ENCODE measurements at places on chromosomes 3 and 15.

DNA sequence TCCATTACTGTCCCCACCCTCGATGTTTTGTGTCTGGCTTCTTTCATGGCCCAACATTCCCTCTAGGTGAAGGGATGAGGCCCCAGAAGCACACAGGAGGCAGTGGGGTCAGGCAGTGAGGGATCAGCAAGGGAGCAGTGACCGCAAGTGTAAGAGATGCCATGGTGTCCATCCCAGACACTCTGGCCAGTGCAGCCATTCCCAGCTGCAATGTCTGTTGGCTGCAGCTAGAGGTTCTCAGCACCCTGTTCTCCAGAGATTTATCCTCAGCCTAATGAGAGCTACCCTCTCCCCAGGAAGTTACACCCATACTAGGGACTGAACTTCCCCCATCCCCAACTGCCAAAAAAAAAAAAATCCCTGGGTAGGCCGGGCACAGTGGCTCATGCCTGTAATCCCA is 40.2 kb downstream of the TRANK1 start:
- DNase-seq = peak; percentile 2

DNA sequence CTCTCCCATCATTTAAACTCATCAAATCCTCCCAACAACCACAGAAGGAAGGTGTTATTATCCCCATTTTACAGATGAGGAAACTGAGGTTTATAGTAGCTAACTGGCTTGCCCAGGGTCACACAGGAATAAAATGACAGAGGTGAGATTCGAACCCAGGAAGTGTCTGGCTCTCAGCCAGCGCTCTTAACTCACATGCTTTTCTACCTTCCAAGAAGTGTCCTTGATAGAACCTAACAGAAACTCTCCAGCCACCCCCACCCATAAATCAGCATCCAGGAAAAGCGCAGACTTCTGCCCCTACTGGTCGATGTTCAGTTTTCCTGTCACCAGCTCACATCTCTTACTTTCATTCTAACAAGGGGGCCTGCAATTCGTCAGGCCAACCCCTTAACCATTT is 51.7 kb downstream of the SPATA12 start:
- DNase-seq = no peak

- DNase-seq = no peak
These were observed 26.8 kb downstream of the FNDC3B start for GRCh38 chr3:172065967-172066762.

DNA sequence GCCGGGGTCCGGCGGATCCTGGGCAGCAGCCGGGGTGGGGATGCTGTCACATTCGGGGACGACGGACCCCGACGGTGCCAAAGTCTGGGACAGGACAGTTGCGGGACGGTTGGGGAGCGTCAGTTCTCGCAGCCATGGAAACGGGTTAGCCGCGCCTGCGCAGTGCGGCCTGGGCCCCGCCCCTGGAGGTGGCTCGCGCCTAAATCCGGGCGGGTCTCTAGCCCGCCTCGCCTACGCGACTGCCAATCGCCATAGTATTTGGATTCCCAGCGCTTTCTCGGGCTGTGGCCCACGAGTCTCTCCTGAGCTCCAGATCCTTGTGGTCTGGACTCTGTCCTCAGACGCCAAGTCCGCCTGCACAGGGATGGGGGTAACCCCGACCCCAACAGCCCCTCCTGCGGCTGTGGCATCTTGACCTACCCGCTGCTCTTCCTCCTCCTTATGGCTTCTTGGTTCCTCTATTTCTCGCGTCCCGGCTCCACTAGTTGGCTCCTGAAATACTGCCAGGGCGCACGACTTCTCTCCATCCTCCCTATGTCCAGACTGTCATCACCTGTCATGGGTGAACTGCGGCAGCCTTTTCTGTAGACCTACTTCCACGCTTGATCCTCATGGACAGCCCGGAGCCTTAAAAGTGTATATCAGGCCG is at the start of gene ZMYND10:
TSS of gene ZMYND10 (minus strand) at position 147 of the 649 bp plus-strand sequence. CDS start 153 bp downstream, outside the sequence.
- peak; percentile 80 for DNase-seq

- peak; percentile 30 for DNase-seq
These were observed 26.0 kb downstream of the POC1A start for GRCh38 chr3:52128118-52128683.

DNA sequence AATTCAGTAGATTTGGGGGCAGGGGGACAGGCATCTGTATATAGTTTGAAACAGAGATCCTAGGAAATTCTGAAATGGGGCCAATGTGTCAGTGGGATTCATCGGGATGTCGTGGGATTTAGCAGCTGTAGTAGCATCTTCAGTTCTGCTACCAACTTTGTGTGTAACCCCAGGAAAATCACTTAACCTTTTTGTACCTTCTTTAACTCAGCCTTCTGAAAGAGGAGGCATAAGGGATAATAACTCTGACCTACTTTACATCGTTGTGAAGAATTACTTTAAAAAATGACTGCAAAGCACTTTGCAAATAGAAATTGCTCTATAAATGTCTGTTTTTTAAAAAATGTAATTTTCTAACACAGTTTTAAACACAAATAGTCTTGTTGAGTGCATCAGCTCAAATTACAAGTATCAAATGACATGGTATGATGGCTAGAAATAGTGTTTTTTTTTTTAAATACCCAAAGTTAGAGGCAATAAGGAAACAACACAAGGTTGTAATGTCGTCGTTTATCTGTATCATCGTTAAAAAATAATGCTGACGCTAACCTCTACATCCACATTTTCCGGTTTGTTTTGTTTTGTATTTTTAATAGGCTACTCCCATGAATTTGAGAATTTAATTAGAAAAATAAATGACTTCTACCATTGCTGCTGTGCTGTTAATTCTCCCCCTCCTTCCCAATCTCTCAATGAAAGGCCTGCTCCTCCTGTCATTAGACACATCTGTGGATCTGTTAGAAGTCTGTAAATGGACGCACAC is 338.5 kb downstream of the PTPRG start:
- no peak for DNase-seq

DNA sequence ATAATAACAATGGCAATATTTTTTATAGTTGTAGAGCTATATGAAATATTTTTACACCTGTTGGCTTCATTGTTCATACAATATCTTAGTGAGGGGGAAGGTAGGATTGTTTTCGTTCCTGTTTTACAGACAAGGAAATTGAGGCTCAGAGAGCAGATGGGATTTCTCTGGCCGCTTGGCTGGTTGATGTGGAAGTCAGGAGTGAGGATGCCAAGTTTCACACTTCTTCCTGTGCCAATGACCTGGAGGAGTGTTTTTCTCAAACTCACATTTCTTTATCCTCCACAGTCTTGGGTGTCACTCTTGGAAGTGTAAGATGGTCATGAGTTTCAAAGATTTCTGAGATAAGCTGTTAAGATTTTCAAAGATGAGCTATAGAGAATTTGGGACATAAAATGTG is 50.6 kb downstream of the LPP start:
- no peak for DNase-seq

- no peak for DNase-seq
These were observed 149.5 kb upstream of the THBS1 start for GRCh38 chr15:39431376-39431775.

DNA sequence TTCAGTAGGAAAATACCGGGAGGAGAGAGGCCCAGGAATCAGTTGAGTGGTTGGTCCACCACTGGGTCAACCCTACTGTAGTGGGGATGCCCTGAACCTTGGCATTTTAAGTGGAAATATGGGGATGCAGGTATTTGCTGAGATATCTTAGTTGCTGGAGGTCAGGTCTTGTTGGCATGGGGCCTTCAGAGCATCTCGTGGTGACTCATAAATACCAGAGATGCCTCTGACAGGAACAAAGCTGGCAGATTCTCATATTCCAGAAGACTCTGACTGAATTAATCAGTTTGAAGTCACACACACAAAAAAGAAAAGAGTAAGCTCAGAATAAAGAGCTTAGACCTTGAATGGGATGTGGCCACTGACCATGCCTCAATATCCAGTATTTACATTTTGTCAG is 91.6 kb downstream of the CACNA2D3 start:
- peak; percentile 15 for DNase-seq

- DNase-seq = peak; percentile 27
These were observed at the start of gene CYP1A1 for GRCh38 chr15:74725225-74725774. Gene CYP1A1, minus strand, starts transcription at chr15:74725528. Its CDS starts 2,431 bp downstream, at chr15:74723097.

- peak; percentile 34 for DNase-seq
These were observed 39.0 kb downstream of the GABPB1 start for GRCh38 chr15:50315814-50316630.

DNA sequence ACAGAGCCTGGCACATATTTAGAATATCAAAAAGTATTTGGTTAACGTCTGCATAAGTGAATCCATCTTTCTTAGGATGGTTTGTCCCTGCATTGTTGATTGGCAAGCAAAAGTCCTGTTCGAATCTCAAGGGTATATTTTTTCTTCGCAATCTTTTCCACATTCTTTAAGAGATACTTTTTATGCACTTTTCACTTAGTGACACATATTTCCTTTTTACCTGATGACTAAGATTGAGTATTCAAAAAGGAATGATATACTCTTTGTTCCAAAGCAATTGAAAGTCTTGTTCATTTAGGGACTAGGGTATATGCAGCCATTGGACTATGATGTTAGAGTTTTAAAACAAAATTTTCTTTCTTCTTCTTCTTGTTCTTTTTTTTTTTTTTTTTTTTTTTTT is 349.9 kb downstream of the NLGN1 start:
- peak; percentile 41 for DNase-seq

DNA sequence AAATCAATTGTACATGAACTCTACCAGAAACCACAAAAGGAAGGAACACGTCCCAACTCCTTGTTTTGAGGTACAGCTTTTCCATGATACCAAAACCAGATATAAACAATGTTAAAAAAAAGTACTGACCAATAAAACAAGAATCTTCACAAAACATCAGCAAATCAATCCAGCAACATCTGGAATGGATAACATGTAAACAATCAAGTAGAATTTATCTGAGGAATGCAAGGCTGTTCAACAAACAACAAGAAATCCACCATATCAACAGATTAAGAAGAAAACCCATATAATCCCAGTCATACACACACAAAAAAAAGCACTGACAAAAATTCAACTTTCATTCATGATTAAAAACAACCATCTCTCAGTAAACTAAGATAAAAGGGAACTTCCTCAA is 26.7 kb downstream of the TJP1 start:
- no peak for DNase-seq

- DNase-seq = no peak
These were observed 32.2 kb upstream of the TPRG1 start for GRCh38 chr3:189139611-189139940.

DNA sequence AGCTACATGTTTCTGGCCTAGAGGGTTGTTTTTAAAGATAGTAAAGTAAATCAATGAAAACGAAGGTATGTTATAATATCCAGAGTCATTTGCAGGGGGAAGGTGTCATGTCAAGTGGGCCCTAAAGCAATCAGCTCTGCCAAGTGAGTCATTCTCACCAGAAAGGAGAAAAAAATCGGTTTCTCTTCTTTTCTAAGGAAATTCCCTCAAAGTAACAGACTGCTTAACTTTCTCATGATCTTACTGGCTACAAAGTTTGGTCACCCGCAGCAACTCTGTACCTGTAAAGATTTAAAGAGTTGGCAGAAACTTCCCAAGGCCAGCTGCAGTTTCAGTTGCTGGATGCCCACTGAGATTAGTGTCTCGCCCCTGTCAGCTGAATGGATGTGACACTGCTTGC is 5.5 kb upstream of the FSIP1 start:
- no peak for DNase-seq

DNA sequence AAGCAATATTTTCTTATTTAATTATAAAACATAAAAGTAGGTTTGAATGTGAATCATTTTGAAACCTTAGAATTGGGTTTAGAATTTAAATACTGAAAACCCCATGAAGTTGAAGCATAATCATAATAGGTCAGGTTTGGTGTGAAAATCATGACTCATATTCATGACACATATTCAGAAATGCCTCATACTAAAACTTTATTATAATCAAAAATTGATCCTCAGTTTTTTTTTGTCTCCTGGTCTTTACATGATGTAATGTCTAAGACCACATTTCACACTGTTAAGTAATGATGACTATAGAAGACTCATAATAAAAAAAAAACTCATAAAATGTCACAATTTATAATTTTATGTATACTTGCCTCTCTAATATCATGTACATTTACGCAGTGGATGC is 190.4 kb downstream of the FOXP1 start:
- DNase-seq = peak; percentile 17

DNA sequence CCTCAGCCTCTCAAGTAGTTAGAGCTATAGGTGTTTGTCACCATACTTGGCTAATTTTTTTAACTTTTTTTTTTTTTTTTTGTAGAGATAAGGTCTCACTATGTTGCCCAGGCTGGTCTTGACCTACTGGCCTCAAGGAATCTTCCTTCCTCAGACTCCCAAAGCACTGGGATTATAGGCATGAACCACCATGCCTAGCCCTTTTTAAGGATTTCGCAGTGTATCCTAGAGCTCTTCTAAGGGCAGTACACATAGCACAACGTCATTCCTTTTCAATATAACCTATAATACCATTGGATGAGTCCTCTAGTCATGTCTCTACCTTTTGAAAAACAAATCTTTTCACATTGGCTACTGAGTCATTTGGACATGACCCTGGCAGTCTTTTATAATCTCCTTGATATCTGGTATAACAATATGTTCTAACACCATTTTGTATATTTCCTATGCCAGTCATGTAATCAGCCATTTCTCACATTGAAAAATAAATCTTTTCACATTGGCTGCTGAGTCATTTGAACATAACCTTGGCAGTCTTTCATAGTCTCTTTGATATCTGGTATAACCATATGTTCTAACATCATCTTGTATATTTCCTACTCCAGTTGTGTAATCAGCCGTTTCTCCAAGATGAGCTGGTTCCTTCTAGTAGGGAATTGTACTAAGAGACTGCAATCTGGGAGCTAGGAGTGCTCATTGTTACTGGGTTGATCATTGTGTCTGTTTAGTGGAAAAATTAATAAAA is 944.7 kb downstream of the MCTP2 start:
- DNase-seq = no peak

DNA sequence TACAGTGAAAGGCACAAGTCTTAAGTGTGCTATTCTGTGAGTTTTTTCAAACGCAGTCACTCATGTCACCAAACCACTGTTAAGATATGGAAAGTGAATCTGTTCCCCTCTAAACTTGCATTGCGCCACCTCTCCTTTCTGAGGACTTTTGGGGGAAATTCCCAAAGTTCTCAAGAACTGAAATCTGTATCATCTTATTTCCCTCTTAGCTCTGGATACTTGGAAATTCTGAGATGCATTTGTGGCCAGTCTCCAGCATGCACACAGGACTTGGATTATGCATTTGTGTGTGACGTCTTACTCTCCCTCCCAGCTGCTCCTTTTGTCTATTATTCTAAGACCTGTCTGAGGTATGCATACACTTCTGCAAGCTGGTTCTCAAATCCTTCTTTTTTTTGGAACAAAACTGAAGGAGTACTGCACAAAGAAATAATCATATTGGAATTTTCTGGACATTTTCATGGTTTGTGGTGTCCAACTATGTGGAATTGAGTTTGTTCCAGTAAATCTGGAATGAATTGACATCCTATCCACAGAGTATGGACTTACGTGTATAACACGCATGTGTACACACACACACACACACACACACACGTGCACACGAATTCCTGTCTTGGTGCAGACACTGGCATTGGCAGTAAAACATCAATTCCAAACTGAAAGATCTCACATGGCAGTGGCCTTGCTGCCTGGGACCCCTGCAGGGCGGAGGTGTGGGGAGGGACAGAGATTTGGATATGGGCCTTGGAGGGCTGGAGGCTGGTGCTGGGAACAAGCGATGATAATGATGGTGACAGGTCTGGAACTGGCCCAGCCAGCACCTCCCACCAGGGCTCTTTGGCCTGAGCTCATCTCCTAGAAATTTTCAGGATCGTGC is 8.2 kb upstream of the LCTL start:
- DNase-seq = no peak
